ENCODE measurements at places on chromosomes 6 and 20.

GRCh38 chr20:10261702-10262101 is 43.1 kb downstream of the SNAP25 start:
- no peak for DNase-seq

DNA sequence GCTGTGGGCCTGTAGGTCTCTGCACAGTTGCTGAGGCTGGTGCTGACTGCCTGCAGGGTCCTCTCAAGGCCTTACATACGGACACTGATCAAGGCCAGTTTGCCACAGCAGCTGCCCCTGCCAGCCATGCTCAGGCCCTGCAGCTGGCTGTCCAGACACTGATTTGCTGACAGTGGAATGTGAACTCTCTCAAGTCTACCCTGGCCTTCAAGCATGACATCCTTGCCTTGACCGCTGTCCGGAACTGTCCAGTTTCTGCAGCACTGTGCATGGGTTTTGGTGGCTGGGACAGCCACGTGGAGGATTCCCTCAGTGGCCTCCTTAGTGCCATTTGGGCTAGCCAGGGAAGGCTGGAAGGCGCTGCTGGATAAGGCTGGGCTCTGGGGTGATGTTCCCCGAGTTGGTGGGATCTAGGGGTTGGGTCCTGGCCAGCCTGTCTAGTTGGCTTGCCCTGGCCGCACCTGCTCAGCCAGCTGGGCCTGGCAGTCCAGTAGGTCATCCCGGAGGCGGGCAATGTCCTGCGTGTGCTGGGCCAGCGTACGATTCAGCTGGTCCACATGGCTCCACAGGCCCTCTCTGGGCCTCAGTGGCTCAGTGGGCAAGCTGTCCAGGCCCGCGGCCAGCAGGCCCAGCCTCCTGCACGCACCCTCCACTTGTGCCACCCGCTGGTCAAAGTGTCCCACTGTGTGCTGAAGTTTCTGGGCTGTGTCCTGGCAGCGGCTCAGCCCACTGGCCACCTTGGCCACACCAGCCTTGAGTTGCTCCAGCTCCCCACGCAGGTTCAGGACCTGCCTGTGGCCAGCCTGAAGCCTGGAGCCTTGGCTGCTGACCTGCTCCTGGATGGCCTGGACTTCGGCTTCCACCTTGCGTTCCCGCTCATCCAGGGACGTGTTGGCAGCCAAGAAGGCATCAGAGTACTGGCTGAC is 5.5 kb downstream of the EMILIN3 start:
- DNase-seq, result no peak

DNA sequence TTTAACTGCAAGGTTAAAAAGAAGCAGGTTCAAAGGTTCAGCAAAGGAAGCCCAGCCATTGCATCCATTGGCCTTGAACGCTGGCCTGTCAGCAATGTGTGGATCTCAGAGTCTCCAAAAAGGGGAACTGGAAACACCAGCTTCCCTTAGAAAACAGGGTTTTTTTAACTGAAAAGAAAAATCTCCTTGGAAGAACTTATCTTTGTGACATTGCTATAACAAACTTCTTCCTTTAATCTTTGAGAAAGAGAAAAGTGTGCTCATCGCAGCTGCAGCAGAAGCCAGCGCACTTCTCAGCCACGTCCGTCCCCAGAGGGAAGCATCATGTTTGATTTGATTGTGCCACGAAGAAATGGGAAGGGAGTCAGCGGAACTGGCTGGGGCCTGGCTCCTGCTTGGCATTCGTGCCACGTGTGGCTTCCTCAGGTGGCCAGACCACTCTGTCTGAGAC is 215.0 kb downstream of the SYNDIG1 start:
- DNase-seq, result peak; percentile 21

- no peak for DNase-seq
Observed at GRCh38 chr6:128259029-128259724, 261.2 kb downstream of the PTPRK start.

DNA sequence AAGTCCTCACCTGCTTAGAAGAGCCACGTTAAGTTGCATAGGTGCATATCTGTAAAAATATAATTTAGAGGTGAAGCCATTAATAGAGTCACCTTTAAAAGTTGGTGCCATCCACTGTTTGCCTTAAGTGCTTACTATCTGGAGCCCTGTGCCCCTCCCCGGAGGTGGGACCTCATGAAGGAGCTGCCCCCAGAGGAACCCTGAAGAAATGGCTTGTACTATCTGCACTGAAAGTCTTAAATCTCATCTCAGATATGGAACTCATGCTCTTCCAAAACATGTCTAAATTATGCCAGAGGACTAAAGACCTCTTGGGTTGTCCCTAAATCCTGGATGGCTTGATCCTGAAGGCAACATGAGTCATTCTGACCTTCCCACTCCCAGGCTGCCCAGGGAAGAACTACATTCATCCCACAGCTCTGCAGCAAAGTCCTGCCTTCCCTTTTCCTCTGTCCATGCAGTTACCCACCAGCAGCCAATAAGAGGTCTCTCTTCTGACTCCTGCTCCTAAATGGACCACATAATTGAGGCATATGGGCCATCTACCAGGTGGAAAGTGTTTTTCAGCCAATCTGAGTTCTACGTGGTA is 85.3 kb downstream of the ASXL1 start:
- no peak for DNase-seq

DNA sequence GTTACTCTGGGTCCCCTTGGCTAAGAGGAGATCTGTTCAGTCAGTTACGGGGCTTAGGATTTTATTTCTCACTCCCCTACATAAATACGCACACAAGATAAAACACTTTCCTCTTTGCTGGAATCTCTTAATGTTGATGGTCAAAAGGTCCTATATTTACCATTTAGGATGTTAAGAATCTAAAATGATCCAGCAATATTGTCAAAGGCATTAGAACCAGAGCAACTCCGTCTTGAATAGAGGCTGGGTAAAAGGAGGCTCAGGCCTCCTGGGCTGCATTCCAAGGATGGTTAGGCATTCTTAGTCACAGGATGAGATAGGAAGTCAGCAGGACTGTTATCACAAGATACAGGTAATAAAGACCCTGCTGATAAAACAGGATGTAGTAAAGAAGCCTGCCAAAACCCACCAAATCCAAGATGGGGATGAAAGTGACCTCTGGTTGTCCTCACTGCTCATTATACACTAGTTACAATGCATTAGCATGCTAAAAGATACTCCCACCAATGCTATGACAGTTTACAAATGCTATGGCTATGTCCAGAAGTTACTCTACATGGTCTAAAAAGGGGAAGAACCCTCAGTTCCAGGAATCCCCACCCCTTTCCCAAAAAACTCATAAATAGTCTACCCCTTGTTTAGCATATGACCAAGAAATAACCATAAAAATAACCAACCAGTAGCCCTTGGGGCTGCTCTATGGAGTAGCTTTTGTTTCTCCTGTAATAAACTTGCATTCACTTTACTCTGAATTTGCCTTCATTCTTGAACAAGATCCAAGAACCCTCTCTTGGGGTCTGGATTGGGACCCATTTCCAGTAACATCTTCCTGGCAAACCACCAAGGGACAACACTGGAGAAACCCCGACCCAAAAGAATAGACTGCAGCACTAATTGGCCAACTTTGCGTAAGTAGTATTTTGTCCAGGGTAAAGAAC is 107.5 kb downstream of the DTNBP1 start:
- no peak for DNase-seq

DNA sequence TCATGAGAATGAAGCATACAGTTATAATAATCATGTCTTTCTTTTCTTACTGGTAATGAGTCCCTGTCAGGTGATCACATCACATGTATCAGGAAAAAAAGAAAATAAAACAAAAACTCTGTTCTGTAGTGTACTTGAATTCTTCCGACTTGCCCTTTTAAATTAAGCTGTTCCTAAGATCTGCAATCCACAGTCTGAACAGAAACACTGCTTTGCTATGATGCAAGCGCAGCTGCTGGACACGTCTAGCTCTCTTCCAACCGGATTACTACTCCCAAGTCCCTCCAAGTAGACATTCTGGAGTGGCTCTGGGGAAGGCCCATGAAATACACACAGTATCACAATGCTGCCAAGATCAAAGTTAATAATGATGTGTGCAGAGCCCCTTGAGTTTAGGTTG is 83.7 kb downstream of the FYN start:
- DNase-seq, result peak; percentile 56

- no peak for DNase-seq
Observed at GRCh38 chr6:16106991-16107787, 21.7 kb upstream of the MYLIP start.

- DNase-seq, result no peak
Observed at GRCh38 chr20:12047838-12048432, 130.2 kb downstream of the BTBD3 start.

DNA sequence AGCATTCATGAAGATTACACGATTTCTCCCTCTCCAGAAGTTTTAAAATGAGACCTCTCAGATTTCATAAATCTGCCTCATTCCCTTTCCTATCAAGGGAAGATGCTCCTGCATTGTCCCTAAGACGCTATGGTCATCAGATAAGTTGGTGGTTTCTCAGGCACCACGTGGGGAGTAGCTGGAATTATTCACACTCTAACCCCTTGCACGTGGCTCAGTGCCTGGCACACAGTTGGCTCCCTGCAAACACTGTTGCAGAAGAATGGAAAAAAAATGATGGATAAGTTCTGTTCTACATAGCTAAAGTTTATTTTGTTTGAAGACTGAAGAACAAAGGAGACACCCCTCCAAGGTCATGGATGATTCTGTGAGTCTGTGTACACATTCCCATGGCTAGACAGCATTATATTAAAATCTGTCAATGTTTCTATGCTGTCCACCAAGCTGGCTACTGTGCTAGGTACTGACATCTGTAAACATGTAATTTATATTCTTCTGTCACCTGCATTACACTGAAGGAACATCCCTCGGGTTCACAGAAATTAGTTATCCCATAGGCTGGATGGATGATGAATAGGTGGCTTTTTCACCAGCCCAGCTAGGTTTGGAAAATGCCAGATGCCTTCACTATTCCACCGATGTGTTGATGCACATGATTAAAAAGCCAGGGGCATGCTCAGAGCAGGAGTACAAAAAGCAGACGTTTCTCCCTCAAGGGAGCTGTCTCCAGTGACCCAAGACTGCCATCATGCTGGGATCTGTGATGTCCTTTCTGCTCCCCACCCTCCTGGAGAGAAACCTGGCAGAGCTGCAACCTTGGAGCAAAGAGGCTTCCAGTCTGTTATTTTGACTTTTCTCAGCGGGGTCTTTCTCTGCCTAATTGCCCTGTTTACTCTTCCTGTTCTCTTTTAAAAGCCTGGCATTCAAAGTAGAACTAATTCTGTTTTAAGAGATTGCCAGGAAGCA is 610.5 kb downstream of the UTRN start:
- no peak for DNase-seq

- DNase-seq, result no peak
Observed at GRCh38 chr6:117992856-117993255, 85.8 kb downstream of the SLC35F1 start.

DNA sequence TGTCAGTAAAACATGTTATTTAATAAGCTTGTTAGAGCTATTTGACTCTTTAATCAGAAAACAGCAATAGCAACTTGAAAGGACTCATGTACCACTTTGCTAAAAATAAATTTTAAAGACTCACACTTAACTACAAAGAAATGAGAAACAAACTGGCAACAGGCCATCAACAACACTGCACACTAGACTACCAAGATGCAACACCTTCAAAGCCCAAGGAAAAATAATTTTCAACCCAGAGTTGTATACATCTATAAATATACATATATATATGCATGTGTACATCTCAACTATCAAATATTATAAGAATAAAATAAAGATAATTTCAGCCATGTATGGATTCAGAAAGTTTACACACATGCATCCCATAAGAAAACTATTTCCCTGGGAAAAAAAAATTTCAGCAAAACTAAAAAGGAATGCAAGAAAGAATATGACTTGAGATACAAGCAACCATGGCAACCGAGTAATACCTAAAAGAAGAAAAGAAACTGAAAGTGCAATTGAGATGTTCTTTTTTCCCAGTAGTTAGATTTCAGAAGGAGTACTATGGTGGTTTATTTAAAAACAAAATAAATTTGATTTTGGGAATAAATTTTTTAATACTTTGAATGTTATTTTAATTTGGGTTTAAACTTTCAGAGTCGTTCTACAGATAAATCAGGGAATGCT is 303.8 kb downstream of the UBE3D start:
- DNase-seq, result no peak

DNA sequence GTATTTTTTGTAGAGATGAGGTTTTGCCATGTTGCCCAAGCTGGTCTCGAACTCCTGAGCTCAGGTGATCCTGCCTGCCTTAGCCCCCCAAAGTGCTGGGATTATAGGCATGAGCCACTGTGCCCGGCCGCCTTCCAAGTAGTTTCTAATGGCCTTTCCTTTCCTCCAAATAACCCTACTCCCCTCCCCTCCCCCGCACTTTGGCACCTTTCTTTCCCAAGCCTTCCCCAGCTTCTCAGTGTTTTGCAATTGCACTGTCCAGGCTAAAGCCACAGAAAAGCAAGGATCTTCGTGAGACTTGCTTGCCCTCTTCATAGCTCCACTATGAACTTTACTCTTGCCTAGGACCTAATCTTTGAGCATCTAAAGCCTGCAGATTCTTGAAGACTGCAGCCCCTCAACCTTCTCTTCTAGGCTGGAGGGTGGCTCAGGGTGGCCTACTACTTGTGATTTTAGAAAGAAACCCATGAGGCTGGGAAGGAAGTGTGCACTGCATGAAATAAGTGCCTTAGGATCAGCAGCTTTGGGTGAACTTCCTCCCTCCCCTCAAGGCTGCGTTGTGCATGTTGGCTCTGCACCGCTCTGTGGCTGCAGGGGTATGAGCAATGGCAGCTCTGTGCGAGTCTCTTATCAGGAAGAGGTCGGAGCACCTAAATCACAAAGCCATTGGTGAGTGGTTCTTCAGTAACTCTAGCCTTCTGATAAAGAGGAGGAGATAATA is 152.4 kb upstream of the SNX9 start:
- DNase-seq, result no peak

- DNase-seq, result peak; percentile 93
Observed at GRCh38 chr6:1554476-1555310, 55.0 kb upstream of the FOXC1 start.

- no peak for DNase-seq
Observed at GRCh38 chr6:35415065-35415891, 36.9 kb upstream of the FANCE start.

DNA sequence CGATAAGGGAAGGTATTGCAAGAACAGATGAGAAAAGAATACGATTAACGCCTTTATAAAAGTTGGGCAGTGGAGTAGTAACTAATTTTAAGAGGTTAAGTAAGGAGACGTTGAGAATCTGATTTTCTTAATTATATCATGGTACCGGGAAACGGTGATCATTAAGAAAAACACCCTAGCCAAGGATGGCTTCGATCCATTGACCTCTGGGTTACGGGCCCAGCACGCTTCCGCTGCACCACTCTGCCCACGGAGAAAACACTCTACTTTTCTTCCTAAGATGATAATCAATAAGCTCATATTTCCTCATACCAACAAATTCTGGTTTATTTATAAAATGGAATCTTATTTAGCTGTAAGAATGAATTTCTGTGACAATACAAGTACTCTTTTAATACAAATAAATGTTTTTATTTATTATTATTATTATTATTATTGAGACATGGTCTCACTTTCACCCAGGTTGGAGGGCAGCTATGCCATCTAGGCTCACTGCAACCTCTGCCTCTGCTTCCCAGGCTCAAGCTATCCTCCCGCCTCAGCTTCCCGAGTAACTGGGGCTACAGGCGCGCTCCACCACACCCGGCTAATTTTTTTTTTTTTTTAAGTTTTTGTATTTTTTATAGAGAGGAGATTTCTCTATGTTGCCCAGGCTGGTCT is 8.3 kb downstream of the POM121L2 start:
- DNase-seq, result no peak

All from right forelimb (tissue), 1 donor.